ENCODE measurements at places on chromosomes 2 and 18.

GRCh38 chr2:156553714-156554442, 117.7 kb downstream of the GPD2 start:
- no peak for DNase-seq

- DNase-seq, result no peak
Measured at GRCh38 chr18:60861575-60861974, 471.7 kb upstream of the CDH20 start.

DNA sequence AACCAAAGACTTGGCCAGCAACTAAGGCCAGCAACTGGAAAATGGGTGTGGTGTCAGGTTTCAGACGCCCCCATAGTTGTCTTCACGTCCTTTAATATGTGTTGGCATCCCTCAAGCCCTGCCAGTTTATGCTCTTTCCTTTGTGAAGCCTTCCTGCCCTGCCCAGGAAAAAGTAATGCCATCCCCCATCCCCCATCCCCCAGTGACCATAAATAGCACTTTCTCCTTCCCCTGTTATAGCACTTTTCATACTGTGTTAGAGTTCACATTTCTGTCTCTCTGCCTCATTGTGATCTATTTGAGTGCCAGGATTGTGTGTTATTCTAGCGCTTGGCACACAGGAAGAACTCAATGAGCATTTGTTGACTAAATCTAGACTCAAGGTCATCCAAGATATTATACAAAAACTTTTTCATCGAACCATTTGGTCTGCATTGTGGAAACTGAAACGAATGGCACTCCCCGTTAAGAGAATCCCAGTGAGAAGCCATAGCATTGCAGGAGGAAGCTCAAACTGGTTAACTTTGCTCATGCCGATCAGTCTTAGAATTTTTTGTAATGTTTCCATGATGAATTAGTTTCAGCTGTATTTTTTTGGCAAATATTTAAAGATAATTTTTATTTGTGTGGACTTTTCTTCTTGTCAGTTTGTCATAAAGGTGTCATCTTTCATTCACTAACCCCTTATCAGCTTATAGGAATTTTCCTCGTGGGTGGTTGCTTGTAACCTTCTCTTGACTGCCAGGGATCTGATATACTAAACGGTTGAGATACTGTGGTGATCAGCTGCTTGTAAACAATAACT, 15.7 kb downstream of the CRIM1 start:
- no peak for DNase-seq

- DNase-seq, result no peak
Measured at GRCh38 chr18:28350821-28351220, 173.9 kb upstream of the CDH2 start.

DNA sequence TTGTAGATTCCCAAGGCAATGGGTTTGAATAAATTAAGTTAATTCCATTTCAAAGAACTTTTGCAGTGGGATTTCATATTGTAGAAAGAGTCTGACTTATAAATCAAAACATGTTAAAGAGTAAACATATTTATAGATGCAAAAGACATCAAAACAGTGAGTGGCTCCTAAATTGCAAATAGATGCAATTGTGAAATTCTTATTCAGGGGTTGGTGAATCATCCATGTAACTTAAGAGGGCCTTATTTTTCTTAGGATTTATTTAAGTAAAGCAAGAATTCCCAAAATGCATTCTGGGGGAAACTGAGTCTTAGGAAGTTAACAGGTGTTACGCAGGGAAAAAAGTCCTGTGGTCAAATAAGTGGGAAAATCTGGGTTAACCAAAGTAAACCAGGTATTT, 11.3 kb downstream of the TANC1 start:
- DNase-seq, result no peak

DNA sequence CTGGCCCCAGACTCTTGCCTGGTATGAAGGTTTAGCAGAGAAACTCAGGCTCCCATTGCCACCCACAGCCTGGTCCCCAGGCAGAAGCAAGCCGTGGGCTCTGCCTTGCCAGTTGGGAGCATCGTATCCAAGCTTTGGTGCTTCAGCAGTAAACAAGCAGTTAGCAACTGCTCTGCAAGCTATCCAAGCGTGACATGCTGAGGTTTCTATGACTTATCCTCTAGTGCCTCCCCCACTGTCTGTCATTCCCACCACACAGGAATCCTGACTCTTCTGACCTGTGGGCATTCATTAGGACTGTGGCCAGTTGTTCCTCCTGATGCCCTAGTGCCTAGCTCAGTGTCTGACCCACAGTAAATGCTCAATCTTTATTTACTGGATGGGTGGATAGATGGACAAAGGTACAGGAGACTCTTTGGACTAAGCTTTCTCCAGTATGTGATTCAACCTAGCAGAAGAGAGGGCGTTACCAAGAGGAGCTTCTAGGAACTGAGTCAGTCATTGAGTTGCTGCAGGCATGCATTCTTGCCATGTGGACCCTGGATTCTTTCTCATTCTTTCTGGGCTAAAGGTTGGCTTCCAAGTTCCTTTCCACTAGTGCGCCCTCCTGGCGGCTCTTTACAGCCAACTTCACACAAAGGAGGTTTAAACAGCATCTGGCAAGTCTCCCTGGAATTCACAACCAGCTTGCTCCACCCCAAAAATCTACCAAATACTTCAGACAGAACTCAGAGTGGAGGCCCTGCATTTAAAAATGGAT, 40.6 kb upstream of the MRPL19 start:
- no peak for DNase-seq

- no peak for DNase-seq
Measured at GRCh38 chr2:191263050-191263449, 17.8 kb downstream of the MYO1B start.

- no peak for DNase-seq
Measured at GRCh38 chr18:28116461-28116860, 60.5 kb downstream of the CDH2 start.

GRCh38 chr18:8367217-8367988, 241.8 kb upstream of the RAB12 start:
- DNase-seq, result no peak

DNA sequence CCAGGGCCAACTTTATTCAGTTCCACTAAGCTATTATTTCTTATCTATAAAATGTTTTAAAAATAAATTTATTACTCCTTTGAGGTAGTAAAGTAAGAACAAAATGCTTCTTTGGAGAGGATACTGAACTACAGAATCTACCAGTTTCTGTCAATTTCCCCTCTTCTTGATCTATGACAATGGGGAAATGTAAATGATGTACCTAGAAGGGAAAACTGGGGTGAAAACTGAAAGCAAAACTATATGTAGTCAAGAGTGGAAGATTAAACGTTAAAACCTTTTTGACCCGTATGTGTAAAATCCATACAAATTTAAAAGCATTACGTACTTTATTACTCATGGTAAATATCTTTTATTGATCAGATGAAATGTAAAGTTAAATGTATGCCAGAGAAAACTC, 1287.8 kb upstream of the TMEFF2 start:
- no peak for DNase-seq

DNA sequence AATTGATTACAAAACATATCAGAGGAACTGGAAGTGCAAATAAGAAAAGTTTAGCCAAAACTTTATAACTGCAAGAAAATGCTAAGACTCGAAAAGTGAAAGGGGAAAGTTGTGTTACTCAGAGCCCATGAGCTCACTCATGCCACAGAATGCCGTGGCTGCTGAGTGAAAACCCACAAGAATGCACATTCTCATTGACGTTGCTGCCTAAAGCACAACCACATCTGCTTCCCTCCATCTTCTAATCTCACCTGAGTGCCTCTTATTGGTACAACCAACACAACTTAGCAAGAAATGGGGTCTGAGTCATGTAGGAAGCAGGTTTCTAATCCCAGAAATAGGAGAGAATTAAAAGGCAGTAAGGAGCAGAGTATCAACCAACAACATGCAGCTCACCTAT, 259.7 kb downstream of the LNPK start:
- DNase-seq, result no peak

GRCh38 chr2:96491860-96492497, 13.2 kb downstream of the NEURL3 start:
- DNase-seq, result no peak

DNA sequence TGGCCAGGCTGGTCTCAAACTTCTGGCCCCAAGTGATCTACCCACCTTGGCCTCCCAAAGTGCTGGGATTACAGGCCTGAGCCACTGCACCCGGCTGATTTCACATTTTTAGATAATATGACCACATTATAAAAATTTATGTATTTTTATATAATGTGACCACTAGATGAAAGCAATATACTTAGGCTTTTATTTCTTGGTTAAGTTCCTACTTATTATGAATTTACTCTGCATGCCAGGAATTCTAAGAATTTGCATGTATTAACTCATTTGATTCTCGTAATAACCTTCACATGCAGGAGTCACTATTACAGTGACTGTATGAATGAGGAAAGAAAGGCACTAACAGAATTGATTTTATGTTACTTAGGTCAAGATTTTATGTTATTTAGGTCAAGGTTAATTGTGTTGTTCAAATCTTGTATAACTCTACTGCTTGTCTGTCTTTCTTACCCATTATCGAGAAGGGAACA, 25.6 kb upstream of the CASP8 start:
- DNase-seq, result no peak

DNA sequence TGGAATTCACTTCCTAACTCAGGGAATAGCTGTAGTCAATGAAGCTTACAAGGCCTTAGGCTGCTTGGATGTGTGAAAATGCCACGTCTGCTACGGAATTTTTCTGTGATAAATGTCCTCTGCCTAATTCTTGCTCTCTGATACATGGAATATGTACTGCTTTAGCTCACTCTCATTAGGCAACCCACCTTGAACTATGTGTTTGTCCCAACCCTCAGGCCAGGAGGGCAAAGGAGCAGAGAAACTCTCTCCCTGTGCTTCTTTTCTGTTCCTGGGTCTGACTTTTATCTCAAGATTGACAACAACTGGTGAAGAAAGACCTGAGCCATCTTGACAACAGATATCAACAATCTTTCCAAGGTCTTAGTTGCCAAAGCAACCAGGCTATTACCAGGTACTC, 143.9 kb downstream of the GCA start:
- no peak for DNase-seq

- no peak for DNase-seq
Measured at GRCh38 chr2:238698451-238699306, 149.2 kb upstream of the TWIST2 start.

- no peak for DNase-seq
Measured at GRCh38 chr2:38149531-38149930, 73.6 kb upstream of the CYP1B1 start.

GRCh38 chr2:173755798-173756197, 209.4 kb downstream of the SP3 start:
- no peak for DNase-seq

- no peak for DNase-seq
Measured at GRCh38 chr2:143577489-143577888, 448.3 kb downstream of the ARHGAP15 start.

DNA sequence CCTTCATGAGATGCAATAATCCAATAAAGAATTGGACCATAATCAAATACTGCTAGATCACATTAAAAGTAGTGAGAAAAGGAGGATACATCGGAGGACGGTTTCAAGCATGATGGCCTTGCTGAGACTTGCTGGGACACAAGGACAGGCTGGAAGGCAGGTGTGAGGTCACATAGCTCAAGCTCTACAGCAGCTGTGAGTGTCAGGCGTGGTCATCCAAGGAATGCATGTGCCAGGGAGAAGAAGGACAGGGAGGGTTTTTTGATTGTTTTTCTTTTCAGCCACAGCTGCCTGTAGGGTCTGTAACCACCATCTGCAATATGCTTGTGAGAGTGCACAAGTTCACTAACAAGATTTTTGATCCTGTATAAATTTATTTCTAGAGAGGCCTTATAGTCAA, 57.6 kb downstream of the BMP10 start:
- no peak for DNase-seq

GRCh38 chr18:5510135-5510846, 33.5 kb downstream of the EPB41L3 start:
- no peak for DNase-seq

DNA sequence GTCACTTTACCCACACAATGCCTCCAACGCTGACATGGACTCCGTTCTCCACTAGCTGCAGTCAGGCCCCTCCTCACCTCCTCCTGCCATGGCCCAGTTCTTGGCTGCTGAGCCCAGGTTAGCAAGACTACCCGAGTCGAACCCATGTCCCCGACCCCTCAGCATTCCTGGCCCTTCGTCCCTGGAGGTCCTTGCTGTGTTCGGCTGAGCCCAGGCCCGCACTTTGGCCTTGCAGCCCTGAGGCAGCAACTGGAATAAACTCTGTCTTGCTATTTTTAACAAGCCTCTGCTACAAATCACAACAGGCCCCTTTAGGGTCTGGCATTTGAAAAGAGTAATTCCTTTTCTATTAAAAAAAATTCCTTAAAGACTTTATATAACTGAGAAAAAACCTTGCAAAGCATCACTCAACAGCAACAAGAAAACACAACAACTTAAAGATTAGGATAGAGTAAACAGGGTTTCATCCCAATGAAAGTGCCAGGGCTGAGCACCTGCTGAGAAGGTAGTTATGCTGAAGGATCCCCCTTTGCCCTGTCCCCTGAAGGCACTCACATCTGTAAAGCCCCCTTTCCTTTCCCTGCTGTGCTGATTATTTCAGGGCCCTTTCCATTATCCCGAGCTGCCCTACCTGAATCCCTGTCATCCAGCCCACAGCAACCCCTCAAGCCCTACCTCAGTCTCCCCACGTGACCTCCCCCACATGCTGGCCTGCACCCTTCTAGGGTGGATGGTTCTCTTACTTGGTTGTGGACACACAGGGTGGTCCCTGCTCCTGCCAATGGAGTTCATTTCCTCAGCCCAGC, 120.0 kb upstream of the SNTG2 start:
- DNase-seq, result no peak

GRCh38 chr2:155273323-155273722, 574.8 kb downstream of the KCNJ3 start:
- no peak for DNase-seq

DNA sequence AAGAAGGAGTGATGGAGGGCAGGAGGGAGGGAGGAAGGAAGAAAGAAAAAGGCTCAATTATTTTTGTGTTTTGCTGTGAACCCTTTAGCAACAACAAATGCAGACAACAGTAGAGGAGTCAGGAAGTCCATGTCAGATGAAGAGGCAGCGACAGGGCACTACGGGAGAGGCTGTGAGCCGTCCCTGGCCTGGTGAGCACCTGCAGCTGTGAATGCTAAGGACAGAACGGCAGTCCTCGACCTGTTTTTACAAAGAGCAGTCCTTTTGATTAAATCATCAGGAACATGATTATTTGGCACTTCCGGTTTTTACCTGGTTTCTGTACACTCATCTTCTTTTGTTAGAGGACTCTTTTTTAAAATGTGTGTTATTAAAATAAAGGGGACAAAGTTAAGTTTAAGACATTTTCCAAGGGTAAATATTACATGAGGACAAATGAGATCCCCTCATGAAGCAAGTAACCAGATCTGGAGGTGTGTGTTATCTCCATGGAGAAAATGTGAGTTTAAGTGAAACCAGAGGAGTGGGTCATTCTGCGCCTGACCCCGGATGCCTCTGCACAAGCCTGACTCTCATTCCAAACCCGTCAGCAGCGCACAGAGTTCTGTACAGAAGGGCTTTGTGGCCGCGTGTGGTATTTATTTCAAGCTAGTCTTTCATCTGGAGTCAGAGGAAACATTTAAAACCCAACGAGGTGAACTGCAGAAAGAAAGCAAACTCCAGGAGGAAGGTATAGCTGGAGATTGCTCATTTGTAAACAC, 492.5 kb downstream of the SOX11 start:
- no peak for DNase-seq

DNA sequence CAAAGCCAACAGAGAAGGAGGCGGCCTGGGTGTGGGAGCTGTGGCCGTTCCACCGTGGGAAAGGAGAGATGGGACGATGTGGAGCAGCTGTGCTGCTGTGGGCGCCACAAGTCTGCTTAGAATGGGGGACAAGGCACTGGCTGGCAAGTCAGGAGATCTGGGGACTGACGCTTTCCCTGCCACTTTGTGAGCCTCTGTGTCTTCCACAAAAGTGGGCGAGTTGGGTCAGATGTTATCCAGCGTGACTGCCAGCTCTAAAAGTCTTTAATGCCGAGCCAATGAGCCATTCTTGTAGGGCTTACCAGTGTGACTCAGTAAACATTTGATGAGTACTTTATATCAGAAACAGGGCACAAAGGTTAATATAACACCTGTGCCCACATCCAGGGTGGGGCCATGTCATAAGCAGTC, 113.6 kb upstream of the MGAT5 start:
- DNase-seq, result no peak
